ENCODE measurements at places on chromosomes 1 and 21. TPM values are rescaled to one million over a fixed set of nuclear protein-coding genes. Genes with fewer than 3 reads are reported as not detected.

The CNTN2 gene
- not detected for total RNA-seq

The NPHS2 gene
- not detected for total RNA-seq

The ARHGEF11 gene
- 29.7 TPM for total RNA-seq

The GPR161 gene
- total RNA-seq = 2.6 TPM

The LMOD1 gene
- total RNA-seq = 16.9 TPM

The IL22RA1 gene
- total RNA-seq = 133 TPM

The NUDT4B gene
- total RNA-seq = 42.5 TPM

The PPM1J gene
- 2.3 TPM for total RNA-seq

The TUFT1 gene
- 10.9 TPM for total RNA-seq

The TRABD2B gene
- 2.6 TPM for total RNA-seq

The SPATA17 gene
- 2.6 TPM for total RNA-seq

The ANKRD35 gene
- total RNA-seq = 1.3 TPM

The RNU1-4 gene
- total RNA-seq = 15,479 TPM

The SPATC1L gene
- total RNA-seq = 4.4 TPM

The RNF207 gene
- 52.4 TPM for total RNA-seq

The GBP7 gene
- not detected for total RNA-seq

The SSX2IP gene
- 4.6 TPM for total RNA-seq

The H3-3A gene
- total RNA-seq = 211 TPM

The SH2D1B gene
- not detected for total RNA-seq

The KCNH1 gene
- 0.52 TPM for total RNA-seq

The S100A8 gene
- total RNA-seq = 1.8 TPM

The OR2T29 gene
- not detected for total RNA-seq

The TCHHL1 gene
- not detected for total RNA-seq

The S100A6 gene
- 54.7 TPM for total RNA-seq

The FCGR2B gene
- 1.3 TPM for total RNA-seq

The C1QB gene
- 73.9 TPM for total RNA-seq

The SLC6A17 gene
- total RNA-seq = 0.52 TPM

The PDE4B gene
- total RNA-seq = 12.2 TPM

The PCSK9 gene
- 13.8 TPM for total RNA-seq

The CSF3R gene
- total RNA-seq = 5.2 TPM

The CYYR1 gene
- 5.2 TPM for total RNA-seq

The UBE2U gene
- total RNA-seq = not detected
